Ureter (tissue), 1 donor: ENCODE measurements at places on chromosomes 12 and 14.

GRCh38 chr14:98293576-98293975, 978.4 kb downstream of the BCL11B start:
- DNase-seq, result no peak

DNA sequence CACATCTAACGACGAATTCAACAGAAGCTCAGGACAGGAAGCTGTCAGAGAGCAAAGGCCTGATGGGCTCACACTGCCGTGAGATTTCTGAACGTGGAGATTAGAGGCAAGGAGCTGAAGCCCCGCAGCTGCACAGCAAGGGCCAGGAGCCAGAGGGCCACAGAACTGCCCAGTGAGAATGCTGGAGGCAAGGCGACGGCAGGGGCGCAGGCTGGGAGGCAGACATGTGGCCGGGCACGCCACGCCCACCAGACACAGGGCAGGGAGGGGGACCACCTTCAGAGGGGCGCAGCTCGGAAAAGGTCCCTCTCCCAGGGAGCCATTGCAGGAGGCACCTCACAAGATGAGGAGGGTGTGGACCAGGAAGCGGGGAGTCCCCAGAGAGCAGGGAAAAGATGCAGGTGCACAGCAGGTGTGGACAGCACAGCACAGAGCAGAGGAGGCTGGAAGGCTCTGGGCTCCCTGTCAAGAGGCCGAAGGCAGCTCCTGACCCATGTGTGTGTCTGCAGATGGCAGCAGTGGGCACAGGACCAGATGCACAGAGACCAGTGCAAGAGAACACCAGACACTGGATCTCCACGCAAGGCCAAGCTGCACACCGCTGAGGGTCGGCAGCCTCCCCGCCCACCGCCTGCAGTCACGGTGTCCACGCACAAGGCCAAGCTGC, 23.0 kb downstream of the BTBD6 start:
- no peak for DNase-seq

GRCh38 chr12:91702843-91703425, 442.7 kb downstream of the BTG1 start:
- no peak for DNase-seq

- DNase-seq, result no peak
Observed at GRCh38 chr12:102955926-102956737, 1.3 kb upstream of the ASCL1 start.

GRCh38 chr14:72851635-72852034, 42.3 kb downstream of the DPF3 start:
- no peak for DNase-seq

DNA sequence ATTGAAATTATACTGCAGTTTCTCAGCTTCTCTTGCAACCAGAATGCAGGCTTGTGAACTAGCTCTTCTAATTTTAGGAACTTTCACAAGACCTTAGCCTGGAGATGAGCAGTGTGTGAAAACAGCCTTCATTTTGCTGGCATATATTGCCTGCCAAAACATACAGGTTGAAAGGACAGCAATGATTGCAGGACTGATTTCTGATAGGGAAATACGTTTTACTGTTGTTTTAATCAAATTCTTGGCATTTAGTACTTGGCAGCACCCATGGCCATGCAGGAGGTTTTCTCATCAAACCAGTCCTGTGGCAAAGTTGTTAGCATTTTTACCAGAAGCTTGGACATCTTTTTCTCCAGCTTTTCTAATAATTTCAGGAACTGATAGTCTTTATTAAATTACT, 91.9 kb upstream of the MUCL1 start:
- no peak for DNase-seq

- DNase-seq, result no peak
Observed at GRCh38 chr14:68464711-68465110, 328.2 kb downstream of the ZFP36L1 start.

DNA sequence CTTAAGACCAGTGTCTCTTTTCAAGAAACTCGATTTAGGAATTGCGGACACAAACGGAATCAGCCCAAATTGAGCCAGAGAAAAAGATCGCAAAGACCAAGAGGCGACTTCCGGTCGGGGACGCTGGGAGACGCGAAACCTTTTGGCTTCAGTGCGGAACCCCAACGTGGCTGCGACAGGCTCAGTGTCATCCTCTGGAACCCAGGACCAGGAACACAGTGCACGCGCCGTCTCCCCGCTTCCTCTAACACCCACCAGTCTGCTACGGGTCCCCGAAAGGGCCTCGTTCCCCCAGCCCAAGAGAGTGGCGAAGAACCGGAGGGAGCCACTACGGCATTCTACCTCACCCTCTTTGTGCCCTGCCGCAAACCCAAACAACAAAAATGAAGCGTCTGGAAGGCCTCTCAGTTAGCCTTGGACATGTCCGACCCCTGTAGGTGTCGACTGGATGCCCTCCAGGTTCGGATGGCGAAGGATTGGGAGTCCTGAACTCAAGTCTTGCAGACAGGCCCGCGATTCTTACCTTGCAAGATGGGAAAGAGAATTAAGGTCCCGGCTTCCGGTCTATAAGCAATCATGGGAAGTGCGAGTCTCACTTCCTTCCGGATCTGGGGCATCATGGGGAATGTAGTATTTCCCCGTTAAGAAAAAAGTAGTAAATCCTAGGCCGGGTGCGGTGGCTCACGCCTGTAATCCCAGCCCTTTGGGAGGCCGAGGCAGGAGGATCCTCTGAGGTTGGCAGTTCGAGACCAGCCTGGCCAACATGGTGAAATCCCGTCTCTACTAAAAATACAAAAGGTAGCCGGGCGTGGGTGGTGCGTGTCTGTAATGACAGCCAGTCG, at the start of gene RPL6:
Gene RPL6, minus strand, starts transcription at position 542 of the 842 bp plus-strand sequence. CDS start 949 bp downstream, outside the sequence.
- DNase-seq, result peak; percentile 87

- no peak for DNase-seq
Observed at GRCh38 chr12:25256005-25256404, 5.3 kb upstream of the KRAS start.
